ENCODE measurements at places on chromosomes 7 and 10.
A peak's percentile ranks its signal among the peaks of the same experiment; 100 is the strongest.

DNA sequence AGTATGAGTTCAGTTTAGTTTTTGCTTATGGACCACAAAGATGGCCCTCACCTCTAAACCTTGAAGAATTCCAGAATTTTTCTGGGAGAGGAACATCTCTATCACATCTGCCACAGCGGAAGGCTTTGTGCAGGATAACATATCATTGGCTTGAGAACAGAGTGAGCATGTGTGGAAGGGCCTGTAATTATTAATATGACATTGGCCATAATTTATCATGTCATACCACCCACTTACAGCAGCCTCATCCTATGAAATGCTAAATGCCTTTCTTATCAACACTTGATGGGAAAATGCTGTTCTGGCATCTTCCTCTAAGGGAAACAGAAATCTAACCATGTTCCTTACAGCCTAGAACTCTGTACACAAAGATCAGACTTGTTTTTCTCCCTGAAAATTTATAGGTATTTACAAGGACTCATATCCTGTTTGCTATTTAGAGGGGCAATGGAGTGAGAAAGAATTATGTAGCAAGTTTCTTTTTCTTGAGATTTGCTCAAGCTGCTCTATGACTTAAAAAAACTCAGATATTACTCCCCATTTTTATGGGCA lies 817.3 kb downstream of the LRMDA start:
- no peak for DNase-seq

DNA sequence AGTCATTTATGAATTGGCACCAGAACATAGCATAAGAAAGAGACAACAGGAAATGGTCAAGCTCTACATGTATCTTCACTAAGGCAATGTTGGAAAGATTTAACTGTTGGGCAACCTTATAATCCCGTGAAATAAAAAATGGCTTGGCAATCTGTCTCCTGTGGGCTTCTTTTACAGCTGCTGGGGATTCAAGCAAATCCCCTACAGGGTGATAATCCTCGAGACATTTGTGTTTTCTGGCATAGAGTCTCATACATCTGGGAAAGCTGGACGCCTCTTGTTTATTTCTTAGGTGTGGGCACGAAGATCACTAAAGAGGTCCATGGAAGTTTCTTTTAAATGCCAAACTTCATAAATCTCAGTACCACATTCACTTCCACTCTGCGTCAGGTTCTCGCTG lies 82.2 kb upstream of the GPR141 start:
- no peak for DNase-seq

GRCh38 chr7:17396692-17397091 lies 98.2 kb downstream of the AHR start:
- no peak for DNase-seq

DNA sequence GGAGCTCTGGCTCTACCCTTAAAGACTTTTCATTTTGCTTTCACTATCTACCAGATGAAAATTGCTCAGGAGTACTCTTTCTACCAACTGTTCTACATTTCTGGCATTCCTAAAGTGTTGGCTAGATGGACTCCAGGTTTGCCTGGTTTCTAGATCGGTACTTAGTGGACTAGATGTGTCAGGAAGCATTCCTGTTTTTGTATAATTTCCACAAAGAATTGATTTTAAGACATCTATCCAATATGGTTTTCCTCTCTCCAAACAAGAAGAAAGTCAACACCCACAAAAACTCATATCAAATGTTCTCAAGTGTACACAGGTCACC lies 157.7 kb downstream of the CHRM2 start:
- no peak for DNase-seq

DNA sequence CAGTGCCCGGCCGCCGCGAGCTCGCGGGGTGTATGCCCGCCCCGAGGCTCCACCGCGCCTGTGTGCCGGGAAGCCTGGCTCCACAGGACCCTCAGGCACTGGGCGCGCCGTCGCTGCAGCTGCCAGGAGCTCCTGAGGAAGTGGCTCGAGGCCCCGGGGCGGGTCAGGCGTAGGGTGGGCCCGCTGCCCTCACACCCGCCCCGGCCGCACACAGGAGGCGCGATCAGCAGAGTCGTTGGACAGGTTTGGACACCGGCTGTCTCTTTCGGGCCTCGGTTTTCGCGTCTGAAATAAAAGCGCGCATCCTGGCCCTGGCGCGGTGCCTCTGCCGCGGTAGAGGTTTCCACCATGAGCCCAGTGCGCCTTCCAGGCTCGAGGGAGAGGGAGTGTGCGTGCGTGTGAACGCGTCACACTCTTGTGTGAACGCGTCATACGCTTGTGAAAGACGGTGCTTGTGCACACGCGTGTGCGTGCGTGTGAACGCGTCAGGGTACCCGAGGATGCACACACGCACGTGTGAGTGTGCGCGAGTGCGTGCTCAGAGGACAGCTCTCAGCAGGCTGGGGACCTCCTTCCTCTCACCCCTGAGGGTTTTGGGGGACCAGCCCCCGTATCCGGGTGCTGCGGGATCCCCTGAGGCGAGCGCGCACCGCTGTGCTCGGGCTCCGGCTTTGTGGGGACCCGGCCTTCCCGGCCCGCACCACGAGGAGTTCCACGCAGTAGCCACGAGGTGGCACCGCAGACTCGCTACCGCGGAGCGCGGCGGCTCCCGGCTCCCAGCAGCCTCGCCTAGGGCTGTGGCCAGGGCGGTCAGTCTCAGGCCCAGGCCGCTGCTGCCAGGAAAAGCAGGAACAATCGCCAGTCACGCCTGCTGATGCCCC lies 83.8 kb downstream of the BMS1 start:
- DNase-seq: peak; percentile 57

DNA sequence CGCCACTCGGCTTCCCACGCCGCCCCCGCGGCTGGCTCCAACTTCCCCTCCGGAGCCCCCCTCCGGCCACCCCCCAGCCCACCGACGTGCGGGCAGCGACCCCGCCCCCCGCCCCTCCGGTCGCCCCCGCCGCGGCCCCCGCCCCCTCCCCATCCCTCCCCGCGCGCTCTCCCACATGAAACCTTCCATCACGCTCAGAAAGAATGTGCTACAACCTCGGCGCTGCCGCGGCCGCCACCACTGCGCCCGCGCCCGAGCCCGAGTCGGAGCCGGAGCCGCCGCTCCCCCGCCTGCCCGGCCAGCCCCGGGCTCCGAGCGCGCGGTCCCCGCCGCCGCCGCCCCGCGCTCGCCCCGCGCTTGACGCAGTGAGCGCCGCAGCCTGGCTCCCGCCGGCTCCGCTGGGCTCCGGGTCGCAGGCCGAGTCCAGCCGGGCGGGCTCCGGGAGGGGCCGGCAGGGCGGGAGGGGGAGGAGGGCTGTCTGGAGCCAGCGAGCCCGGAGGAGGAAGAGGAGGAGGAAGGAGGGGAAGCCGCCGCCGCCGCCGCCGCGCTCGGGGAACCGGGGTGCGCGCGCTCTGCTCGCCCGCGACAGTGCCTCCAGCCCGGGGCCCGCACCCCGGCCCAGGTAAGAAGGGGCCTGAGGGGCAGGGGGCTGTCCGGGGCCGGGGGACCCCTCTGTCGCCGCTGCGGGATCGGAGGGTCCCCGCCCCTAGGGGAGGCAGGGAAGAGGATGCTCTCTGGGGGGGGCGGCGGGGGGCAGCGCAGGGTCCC lies 4.3 kb upstream of the ELFN1 start:
- peak; percentile 15 for DNase-seq

DNA sequence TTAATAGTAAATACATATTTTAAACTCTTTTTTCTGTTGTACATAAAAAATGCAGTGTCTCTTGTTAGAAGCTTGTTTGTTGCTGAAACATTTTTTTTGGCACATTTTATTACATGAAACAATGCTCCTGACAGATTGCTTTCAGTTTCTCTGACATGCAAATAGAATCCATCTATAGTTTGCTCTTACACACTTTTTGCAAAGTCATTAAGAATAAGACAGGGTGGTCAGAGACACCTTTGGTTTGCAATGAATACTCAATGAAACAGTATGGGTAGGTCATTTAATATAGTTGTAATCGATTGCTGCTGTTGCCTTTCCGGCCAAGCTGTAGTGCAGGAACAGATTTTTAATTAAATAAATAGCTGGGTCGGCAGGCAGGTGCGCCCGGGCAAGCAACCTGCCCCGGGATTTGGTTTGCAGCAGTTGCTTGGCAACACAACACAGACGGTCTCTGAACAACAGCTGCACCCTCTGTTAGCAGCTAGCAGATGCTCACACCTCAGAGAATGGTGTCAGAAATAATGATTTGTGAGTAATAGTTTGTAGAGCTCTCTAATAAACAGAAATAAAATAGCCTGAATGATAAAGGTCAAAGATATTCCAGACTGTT lies 115.7 kb upstream of the CACNA2D1 start:
- DNase-seq: peak; percentile 40
